ENCODE measurements at places on chromosomes 16 and 17.
A peak's percentile ranks its signal among the peaks of the same experiment; 100 is the strongest.

DNA sequence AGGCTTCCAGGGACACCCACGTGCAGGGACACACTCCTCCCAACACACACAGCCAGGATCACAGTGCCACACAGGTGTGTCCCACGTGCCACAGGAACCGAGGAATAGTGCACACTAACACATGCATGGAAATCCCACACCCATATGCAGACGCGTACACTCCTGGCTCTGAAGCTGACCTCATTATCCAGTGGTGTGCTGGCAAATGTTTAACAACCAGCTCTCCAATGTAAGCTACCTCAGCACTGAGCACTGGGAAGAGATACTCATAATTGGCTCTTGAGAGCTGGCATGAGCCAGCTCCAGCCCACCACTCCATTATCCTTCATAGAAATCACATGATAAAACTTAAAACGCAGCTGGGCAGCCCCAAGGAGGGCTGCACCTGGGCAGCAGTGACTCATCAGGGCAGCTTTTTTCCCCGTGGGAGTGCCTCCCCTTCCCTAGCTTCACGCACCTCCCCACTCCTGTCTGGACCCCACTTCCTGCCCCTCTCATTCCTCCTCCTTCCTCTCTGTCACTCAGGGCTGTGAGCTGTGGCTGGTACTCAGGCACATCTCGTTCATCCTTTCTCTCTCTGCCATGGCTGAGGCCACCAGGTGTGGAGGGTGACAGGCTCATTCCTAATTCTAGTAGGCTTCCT lies 14.9 kb upstream of the TBX21 start:
- peak; percentile 81 for DNase-seq

- no peak for DNase-seq
These were observed 172.4 kb downstream of the PMP22 start for GRCh38 chr17:15092762-15093161.

DNA sequence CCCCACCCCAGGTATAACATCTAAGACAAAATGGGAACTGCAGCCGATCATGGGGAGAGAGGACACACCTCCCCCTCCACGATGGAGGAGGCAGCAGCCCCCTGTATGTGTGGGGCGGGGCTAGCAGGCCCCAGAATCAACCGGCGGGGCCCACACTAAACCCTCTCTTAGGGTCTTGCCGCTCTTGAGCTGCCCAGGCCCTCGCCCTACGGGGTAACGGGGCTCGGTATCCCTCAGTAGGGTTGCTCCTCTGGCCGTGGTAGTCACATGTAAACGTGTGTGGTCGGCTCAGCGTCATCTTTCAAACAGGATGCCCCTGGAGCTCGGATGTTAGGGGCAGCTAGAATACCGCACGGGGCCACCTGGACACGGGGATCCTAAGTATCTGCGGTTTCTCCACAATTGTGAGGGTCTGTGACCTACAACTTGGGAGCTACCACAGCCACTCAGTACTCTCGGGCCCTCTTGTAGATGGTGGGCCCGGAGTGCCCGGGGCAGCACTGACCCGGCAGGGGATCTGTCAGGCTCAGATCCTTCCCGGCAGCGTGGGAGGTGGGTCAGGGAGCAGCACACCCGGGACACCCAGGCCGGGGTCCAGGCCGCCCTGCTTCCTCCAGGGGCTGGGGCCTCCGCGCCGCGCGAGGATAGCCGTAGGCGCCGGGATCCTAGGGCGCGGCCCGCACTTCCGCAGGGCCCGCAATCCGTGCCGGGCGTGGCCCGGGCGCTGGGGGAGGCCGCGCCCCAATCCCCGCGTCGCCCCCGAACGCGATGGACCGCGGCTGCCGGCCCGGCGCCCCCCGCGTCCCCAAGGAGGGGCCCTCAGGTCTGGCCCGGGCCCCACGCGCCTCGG lies 781 bp downstream of the ARHGDIA start:
- peak; percentile 16 for DNase-seq

DNA sequence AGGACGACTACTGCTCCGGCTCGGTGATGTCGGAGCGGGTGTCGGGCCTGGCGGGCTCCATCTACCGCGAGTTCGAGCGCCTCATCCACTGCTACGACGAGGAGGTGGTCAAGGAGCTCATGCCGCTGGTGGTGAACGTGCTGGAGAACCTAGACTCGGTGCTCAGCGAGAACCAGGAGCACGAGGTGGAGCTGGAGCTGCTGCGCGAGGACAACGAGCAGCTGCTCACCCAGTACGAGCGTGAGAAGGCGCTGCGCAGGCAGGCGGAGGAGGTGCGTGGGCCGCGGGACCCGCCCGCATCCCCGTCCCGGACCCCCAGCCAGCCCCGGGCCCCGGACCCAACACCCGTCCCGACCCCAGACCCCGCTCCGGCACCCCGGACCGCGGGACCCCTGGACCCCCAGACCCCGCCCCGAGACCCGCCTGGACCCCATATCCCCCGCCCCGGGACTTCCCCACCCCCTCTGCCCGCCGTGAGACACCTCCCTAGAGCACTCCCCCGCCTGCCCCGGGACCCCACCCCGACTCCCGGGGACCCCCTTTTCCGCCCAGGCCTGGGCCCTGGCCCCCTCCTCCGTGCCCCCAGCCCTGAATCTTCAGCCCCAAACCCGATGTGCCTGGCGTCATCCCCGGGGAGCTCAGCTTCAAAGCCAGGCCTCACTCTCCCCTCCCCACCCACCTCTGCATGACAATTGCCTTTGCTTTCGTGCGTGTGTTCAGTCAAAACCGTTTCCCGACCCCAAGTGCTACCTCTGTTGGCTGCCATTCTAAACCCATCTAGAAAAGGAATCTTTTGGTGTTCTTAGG lies 594 bp downstream of the MAPK8IP3 start:
- DNase-seq = peak; percentile 57

DNA sequence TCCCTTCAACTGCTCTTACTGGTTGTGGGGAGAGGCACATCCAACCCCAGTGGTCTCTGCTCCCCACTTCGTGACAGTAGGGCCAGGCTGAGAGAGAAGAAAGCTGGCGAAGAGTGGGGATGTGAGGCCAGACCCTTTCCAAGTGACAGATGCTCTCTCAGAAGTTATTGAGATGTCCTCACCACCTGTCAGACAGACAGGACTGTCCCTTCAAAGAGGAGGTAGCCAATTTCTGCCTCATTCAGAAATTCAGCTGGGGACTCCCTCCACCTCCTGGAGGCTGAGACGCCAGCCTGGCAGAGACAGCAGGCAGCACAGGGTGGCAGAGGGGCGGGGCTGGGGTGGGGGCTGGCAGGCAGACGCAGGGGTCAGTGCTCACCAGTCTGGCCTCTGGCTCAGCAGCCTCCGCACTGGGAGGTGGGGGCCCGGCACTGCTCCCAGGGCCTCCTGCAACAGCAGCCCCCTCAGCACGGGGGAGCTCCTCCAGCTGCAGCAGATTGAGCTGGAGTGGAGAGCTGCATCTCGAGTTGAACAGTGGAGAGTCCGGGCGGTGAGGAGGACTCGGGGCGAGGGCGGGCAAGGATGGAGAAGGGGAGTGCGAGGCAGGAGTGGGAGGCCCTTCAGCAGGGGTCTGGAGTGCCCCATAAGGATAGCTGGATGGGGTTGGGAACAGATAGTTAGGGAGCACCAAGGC lies 9.2 kb downstream of the PER1 start:
- DNase-seq = no peak

DNA sequence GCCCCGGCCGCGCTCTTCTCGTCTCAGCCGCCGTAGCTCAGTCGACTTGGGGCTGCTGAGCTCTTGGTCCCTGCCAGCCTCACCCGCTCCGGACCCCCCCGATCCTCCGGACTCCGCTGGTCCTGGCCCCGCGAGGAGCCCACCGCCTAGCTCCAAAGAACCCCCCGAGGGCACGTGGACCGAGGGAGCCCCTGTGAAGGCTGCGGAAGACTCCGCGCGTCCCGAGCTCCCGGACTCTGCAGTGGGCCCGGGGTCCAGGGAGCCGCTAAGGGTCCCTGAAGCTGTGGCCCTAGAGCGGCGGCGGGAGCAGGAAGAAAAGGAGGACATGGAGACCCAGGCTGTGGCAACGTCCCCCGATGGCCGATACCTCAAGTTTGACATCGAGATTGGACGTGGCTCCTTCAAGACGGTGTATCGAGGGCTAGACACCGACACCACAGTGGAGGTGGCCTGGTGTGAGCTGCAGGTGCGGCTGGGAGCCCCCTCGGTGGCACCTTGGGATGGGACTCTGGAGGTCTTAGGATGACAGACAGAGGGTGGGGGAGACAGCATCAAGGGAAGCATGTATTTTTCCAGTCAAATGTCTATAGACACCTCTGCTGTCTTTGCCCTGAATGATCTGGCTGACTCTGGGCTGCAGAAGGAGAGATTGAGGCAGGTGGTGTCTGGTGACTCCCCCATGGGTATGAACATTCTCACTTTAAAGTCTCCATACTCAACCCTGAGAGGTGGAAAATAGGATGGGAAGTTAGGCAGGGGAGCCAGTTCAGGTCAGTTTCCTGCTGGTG lies 635 bp downstream of the WNK4 start:
- DNase-seq = no peak

- DNase-seq = no peak
These were observed 3.1 kb upstream of the AP2B1 start for GRCh38 chr17:35584061-35584460.

DNA sequence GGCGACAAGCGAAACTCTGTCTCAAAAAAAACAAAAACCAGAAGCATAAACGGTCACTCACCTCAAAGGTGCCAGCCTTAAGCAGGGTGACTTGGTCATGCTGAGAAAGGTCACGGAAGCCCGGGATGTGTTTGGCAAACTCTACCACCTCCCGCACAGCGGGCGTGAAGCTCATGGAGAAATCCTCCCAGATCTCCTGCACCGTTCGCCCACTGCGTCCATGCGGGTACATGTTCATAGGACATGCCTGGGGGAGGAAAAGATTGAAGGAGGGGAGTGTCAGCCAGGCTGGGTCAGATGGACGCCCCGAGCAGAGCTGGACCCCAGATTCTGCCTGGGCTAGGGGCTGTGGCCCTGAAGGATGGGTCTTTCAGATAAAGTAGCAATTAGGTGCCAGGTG lies 5.5 kb downstream of the NR1D1 start:
- DNase-seq = no peak

GRCh38 chr16:11049396-11050059 lies 105.2 kb downstream of the CLEC16A start:
- DNase-seq = no peak

DNA sequence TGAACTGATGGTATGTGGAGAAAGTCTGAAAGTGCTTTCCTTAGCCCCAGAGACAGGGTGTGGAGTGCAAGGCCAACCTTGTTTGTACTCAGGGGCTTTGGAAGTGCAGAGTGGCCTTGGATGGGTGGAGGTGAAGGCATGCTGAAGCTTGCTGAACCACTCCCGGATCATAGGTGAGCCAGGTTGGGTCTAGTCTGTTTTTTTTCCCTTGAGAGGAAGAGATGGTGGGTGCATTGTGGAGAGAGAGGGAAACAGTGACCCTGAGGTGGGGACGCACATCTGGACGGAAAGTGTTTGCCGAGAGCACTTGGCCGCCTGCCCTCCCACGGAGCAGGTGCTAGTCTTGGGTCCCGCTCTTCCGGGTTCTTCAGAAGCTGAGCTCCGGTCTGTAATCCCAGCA lies 12.5 kb downstream of the ABAT start:
- DNase-seq = no peak

GRCh38 chr16:61862221-61863155 lies 173.8 kb downstream of the CDH8 start:
- DNase-seq = no peak

DNA sequence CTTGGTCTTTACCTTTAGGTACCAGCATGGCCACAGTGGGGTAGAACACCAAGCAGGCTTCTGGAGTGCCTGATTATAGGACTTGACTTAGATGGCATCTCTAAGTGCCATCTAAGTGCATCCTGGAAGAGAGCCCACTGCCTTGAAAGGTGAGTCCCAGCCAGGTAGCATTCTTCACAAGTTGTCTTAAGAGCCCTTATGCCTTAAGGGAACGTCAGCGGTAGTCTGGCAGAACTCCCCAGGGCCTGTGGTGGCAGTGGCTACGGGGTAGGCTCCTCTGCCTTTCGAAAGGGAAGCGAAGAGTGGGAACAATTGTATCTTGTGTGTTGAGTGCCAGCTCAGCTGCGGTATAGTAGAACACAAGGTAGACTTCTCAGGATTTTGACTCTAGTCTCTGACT lies 549.0 kb downstream of the HS3ST4 start:
- DNase-seq = no peak

DNA sequence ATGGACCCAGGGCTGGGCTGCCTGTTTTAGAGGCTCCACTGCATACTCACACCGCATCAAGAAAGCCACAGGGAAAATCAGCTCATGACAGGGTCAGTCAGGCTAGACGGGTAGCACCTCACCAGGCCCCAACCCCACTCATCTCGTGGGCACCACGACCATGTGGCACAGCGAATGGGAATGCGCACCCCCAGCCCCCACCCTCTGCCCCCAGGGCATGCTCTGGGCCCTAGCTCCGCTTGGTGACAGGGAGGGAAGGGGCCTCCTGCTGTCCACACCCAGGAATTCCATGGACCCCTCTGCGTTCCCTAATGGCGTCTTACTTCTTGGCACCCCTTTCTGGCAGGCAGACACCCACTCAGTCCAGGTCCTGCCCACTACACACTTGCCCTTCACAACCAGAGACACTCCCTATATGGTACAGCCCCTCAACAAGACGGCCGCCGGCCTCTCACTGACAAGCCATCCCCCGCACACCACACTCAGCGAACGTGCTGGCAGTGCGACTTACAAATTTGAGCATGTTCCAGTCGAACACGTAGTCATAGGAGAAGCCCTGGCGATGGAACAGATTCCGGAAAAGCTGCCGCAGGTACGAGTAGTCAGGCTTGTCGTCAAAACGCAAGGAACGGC lies 22.1 kb downstream of the SLC16A3 start:
- no peak for DNase-seq

DNA sequence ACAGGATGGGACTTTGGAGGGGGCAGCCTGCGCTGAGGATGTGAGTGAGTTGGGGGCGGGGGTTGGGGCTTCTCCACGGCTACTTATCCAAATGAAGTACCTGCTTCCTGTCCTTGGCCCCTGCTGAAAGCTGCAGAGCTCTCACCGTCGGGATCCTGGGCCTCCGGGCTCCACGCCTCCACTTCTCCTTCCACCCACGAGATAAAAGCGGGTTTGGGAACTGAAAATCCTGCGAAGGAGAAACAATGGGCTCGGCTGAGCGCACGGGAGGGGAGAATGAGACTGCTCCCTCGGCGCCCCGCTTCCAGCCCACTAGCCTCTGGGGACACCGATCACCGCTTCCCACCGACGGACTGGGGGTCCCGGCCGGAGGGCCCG lies 486 bp downstream of the ZNF785 start:
- no peak for DNase-seq

DNA sequence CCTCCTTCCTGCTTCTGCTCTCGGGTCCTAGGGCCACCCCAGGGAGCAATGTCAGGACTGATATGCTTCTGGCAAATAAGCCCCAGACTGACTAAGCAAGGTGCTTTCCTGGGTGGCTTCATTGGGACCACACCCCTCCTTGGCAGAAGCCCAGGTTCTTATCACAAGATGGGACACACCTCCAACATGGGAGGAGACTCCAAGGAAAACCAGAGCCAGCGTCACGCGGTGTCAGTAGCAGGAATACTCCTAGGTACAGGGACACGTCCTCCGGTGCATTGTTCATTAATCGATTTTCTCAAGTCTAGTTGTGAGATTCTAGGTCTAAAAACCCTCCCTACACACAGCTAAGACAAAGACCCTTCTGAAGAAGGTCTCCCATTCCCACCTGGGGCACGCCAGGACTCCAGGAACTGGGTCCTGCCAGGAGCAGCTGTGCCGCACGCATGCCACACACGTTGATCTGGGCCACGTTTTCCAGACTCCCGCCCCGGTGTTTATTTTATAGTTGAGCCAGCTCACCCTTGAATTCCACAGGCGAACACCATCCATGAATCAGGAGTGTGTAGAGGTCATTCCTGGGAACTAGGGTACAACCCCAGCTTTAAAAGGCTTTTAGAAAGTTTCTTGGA lies 30.8 kb downstream of the FA2H start:
- DNase-seq = no peak

Data from stimulated activated CD4-positive, alpha-beta T cell treated with anti-CD3 and anti-CD28 coated beads, Interleukin-2, amount 100 ng/mL, for 4 hours (primary cell).